ENCODE measurements at places on chromosomes 13 and 19.

DNA sequence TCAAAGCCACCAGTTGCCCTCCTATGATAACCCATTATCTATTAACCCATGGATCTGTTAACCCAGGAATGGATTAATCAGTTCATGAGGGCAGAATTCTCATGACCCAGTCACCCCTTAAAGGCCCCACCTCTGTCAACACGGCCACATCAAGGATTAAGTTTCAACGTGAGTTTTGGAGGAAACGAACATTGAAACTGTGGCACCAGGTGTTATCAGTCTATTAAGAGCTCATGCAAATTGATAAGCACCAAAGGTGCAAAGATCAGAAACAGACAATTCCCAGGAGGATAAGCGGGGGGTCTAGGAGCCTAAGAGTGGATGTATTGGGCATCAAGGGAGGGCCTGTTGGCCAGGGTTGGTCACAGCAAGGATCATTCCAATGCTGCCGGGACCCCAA, 19.9 kb upstream of the ELAVL1 start:
- DNase-seq = no peak

- DNase-seq = no peak
Observed at GRCh38 chr13:88707646-88708045, 1036.5 kb downstream of the SLITRK5 start.

GRCh38 chr19:57269515-57270250, 10.6 kb upstream of the ZNF460 start:
- DNase-seq = peak; percentile 67

DNA sequence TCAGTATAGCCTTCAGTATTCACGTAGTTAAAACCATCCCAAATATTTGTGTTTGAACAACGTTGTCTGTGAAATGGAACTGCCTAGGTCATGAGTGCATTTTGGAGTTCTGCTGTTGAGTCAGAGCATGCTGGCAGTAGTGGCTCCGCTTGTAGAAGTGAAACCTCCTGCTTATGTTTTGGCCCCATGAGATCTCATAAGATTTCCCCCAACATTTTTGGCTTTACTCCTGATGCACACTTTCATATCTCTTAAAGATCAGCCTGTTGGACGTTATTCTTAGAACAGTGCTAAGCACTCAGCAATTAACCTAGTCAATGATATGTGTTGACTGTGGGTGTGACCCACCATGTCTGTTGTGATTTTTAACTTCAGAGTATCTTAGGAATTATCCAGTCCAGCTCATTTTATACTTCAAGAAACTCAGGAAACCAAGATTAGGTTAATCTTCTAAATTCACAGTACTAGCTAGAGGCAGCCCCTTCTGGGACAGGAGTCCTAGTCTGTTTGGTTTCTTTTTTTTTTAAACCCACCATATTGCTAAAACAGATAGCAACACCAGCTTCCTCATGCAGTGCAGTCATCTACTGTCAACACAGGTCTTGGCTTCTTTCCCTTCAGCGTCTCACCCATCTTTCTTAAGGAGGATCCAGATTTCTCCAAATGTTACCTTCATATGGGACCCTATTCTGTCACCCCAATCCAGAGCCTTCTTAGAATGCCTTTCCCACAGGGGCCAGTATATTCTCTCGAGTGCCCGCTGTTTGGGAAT, 26.2 kb downstream of the RAP2A start:
- no peak for DNase-seq

DNA sequence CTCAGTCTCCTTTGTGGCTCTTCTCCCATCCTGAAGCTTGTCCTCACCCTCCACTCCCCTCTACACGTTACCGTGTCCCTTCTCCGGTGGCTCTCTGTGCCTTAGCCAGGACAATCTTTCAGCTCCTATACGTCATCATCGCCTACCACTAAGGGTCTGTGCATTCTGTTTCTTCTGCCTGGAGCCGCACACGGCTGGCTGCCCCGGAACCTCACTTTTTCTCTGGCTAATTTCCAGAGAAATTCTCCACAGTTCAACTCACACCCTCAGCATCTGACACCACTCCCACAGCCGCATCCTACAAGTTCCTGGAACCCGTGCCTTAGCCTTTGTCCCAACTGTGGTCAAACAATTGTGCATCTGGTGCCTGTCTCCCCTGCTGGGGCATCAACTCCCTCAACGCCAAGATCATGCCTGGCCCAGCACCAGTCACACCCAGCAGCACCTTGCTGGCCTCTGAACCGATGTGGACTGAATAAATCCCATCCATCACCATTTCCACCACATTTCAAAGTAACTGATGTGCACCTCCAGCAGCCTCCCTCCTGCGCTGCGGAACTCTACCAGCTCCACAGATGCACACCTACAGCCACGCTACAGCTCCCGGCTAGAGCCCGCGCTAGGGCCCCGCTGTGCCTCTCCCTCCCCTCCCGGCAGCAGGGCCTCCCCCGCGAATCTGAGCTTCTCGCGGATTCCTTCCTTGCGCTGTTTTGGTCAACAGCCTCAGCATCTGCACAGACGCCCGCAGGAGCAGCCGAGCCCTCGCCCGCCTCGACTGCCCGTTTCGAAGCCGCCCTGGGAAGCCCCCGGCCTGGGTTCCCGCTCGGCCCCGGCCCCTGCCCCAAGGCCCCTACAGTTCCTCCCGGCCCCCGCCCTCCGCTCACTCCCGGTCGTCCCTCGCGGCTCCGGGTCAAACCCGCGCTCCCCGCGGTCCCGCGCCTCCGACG, 689 bp downstream of the DCUN1D2 start:
- DNase-seq = peak; percentile 23

- DNase-seq = no peak
Observed at GRCh38 chr13:32426990-32427851, 709 bp downstream of the N4BP2L1 start.

- DNase-seq = no peak
Observed at GRCh38 chr13:24265453-24265852, 43.9 kb upstream of the C1QTNF9 start.

GRCh38 chr13:46639033-46639981, 86.3 kb downstream of the LRCH1 start:
- no peak for DNase-seq

DNA sequence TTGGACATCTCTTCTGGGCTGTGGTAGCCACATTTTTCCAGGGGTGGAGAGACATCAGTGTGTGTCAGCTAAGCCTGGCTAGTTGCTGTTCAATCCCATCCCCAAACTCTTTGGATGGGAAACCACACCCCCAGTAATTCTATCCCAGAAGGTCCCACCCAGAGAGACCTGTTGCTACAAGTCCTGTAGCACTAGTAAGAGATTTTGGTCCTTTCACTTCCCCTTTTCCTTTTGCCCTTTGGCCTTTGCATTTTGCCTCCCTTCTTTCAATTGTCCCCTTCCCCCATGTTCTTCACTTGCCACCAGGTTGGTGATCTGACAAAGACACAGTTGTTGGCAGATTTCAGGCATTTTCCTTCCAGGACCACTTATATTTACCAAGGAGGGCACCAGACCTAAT, 3.8 kb downstream of the CBY2 start:
- no peak for DNase-seq

DNA sequence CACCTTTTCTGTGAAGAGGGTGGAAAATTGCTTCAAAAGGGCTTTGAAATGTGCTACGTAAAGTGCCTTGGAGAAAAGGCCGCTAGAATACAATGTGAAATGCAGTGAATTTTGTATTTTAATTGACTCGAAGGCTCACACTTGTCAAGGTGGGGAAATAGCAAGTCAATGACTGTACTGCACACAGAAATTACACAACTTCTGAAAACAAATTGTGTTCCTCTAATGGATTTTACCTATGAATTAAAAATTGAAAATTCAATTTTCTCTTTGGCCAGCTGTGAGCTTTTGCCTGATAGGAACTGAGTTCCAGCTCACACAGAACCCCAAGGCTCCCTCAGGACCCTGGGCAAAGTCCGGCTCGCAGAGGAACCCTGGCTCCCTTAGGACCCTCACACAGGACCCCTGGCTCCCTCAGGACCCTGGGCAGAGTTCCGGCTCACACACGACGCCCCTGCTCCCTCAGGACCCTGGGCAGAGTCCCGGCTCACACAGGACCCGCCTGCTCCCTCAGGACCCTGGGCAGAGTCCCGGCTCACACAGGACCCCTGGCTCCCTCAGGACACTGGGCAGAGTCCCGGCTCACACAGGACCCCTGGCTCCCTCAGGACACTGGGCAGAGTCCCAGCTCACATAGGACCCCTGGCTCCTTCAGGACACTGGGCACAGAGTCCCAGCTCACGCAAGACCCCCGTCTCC, 324.9 kb downstream of the UQCRFS1 start:
- no peak for DNase-seq

DNA sequence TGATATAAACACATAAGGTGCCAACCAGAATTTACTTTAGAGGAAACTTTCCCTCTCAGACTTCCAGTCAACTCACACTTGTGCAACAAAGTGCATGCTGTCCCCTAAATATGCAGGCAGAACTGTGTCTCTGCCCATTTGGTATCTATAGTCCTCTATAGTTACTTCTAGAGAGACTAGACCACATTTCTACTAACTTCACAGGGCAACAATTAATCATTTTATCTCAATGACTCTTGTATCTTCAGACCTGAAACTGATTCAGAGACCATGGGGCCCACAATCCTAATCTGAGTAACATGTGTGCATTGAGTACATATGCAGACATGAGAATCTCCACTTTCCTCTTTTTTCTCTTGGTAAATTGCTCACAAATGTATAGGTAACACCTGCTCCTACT, 158.1 kb downstream of the ZNF486 start:
- no peak for DNase-seq

DNA sequence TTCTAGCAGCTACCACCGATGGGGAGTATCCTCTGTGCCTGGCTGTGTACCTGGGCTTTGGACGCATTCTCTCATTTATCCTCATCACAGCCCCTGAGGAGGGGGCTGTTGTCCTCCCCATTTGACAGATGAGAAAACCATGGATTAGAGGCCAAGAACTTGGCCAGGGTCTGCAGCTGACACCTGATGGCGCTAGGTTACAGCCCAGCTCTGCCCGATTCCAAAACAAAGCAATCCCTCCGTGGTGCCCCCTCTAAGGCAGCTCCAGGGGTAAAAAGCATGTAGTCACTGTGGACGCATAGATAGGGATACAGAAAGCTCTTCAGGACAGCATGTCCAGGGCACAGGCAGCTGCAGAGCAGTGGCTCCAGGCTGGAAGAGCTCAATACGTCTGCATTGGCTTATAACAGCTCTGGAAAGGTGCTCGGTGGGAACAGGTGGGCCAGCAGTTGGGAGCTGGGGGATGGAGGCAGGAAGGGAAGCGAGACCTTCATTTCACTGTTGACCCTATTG, 35.4 kb upstream of the UQCRFS1 start:
- no peak for DNase-seq

DNA sequence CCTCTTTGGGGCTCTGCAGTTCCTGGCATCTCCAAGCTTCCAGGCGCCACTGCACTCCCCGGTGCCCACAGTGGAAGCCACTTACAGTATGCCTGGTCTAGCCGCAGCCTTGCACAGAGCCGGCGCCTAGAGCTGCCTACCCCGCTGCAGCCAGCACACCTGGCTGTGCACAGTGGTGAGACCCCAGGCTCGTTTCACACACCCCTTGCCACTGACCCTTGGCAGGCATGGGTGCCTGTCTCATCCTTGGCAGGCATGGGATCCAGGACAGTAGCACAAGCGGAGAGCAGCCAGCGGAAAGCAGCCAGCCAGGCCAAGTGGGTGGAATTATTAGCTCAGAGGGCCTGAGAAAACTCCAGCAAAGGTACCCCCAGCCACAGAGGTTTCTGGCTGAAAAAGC, 86.0 kb downstream of the SERP2 start:
- DNase-seq = no peak

DNA sequence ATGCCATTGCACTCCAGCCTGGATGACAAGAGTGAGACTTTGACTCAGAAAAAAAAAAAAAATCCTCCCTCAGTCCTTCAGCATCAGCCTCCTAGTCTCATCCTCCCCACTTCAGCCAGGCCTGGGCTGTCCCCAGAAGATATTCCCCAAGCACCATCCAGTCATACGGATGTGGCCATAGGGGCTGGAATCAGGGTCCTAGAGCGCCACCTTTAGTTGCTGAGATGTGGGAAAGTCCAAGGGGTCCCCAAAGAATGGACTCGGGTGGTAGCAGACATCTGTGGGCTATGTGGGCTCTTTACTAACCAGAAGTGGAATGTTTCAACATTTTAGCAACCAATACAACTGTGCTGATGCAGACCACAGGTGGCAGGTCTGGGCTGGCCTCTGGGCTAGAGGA, 3.1 kb upstream of the TYROBP start:
- no peak for DNase-seq

DNA sequence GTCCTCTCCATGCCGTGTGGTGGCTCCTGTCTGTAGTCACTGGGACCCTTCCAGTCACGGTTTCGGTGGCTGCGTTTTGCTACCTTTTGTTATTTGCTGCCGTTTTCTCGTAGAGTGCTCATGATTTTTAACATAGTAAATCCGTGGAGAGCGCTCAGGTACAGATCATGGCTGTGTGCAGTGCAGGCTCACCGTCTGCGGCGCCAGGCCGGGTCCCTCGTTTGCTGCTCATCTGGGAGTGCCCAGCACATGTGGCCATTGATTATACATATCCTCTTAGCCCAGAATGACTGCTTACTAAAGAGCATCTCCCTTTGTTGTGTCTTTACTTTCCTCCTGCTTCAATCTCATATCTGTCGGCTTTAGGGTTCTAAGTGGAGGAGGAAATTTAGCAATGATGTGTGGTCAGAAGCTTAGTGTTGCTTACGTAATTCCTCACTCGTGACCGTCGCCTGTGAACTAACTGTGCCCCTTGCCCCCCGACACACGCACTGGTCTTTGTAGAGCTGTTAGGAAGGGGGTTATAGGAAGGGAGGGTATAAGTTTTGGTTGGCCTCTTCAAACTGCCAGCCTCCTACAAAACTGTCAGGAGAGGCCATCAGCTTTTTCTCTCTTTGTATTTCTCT, 31.8 kb downstream of the TFDP1 start:
- DNase-seq = no peak

DNA sequence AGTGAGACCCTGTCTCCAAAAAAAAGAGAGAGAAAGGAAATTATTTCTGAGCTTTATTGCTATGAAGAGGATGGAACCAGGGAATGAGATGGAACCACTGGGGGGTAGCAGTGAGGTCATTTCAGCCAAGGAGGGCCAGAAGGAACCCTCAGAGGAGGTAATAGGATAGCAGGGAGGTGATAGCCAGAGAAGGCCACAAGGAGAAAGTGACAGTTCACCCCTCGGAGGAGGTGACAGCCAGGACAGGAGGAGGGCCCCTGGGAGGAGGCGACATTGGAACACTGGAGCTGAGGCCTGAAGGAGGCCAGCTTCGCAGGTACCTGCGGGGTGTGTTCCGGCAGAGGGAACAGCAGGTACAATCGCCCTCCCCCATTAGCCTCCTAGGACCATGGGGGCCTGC, 675 bp upstream of the PGPEP1 start:
- no peak for DNase-seq

Data from Daoy (cell line).